ENCODE measurements at places on chromosomes 6 and 20.

- no peak for DNase-seq
These were observed 3.3 kb upstream of the PGK2 start for GRCh38 chr6:49790341-49790740.

GRCh38 chr20:44750081-44750805, 4.6 kb downstream of the KCNK15 start:
- no peak for DNase-seq

GRCh38 chr6:116812051-116812650, 16.7 kb downstream of the GPRC6A start:
- no peak for DNase-seq

DNA sequence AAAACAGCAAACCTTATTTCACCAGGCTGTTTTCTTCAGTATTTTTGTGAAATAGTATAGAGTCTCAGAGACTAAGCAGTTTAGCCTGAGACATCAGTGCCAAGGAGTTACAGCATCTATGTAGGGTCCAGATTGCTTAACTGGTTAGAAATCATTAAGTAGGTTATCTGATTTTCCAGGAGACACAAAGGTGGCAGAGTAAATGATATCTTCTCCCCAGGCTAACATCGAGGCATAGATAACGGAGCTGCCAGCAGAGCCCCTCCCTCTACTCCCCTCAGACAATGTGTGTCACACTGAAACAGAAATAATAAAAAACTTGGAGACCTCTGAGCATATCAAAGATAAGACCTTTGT, 473.0 kb upstream of the CITED2 start:
- no peak for DNase-seq

- DNase-seq, result no peak
These were observed 4.4 kb upstream of the IFNGR1 start for GRCh38 chr6:137223370-137224131.

GRCh38 chr6:110356778-110357177, 1.4 kb downstream of the METTL24 start:
- DNase-seq, result no peak

- no peak for DNase-seq
These were observed 223.5 kb downstream of the PACRG start for GRCh38 chr6:162951164-162951743.

GRCh38 chr20:3105256-3106137, 21.0 kb upstream of the AVP start:
- no peak for DNase-seq

DNA sequence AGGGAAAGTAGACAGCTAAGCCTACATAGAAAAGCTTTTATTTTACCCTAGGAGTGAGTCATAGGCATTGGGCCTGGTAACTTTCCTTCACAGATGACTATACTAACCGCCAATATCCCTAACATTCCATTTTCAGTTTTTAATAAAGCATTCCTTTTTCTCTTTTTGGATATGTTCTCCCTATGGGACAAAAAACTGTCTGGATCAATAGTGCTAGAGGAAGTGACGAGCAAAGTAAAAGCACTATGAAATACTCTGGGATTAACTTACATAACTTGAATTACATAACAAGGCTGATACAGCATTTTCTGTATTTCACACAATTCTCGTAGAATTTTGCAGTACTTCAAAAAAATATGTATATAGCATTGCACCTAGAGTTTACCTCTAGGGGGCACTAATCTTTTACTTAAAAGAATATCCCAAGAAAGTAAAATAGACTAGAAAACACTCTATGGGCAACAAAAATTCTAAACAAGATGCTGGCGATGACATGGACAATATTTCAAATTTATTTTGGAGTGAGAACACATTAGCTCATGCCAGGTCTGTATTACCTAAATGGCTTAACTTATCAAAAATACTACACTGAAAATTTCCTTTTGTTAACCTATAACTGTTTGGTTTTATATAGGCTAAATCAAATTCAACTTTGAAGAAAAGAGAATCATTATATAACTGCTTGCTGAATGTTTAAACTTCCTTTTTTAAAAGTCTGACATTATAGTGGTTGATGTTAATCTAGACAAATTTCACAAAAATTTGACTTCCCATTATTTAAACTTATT, 66.3 kb upstream of the DST start:
- peak; percentile 7 for DNase-seq

Data from NCI-H1436 (cell line).